H54 (cell line): ENCODE measurements at places on chromosomes 3 and 15.

GRCh38 chr15:92495446-92495845 is 101.8 kb downstream of the ST8SIA2 start:
- no peak for DNase-seq

DNA sequence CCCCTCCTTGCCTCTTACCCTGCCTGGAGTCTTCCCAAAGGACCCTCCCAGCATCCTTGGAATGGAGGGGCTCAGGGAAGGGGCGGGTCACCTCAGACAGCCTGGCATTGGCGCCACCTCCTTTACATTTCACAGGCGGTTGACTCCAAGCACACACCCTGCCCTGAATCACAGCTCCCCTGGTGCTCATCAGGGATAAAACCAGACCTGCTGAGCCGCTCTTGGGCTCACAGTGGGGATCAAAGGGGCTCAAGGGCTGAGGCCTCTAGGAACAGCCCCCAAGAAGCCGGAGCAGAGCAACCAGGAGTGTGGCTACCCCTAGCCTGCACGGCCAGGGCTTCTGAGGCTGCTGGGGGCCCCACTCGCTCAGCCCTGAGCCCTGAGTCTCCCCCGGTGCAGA is 16.6 kb downstream of the LINGO1 start:
- no peak for DNase-seq

DNA sequence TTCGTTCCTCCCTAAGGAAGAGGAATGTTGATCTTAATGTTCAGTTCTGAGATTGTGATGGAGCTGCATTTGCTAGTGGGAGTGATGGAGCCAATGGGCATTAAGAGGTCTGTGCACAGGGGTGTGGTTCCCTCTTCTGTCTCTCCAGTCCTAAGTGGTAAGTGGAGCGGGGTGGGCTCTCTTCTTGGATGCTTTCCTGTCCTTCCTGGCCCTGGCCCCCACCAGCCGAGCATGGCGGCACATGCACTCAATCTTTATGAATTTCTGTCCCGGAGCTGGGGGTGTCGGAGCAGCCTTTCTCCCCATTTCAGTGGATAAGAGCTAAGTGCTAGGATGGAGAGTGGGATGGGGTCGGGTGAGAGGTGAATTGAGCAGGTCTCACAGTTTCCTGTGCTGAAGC is 37.6 kb upstream of the ADCY5 start:
- DNase-seq, result no peak

DNA sequence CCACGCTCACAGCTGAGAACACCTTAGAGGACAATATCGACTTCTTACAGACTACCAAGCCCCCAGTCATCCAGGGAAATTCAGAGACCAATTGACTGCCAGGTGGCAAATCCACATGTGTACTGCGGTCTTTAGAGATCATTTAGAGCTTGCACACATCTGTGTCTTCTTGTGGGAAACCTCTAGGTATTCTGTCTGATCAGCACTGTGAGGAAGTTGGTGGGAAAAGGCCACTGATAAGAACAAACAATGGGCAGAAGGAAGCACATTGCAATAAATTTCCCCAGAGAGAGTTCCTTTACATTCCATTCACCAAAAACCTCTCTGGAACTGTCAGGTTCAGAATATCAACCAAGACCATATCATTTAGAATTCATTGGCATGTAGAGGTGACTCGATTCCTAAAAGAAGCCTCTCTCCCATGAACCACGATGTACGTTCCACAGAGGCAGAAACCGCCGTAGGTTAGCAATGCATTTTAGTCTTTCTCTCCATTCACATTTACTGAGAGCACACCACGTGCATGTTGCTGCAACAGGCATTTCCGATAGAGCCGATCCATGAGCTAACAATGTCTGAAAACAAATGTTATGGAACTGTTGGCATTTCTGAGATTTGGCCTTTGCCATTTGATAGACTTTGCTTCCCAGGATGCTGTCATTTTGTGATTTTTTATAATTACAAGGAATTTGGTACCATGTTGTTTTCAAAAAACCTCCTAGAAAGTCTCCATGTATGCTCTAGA is 287.3 kb upstream of the TPRG1 start:
- DNase-seq, result no peak

DNA sequence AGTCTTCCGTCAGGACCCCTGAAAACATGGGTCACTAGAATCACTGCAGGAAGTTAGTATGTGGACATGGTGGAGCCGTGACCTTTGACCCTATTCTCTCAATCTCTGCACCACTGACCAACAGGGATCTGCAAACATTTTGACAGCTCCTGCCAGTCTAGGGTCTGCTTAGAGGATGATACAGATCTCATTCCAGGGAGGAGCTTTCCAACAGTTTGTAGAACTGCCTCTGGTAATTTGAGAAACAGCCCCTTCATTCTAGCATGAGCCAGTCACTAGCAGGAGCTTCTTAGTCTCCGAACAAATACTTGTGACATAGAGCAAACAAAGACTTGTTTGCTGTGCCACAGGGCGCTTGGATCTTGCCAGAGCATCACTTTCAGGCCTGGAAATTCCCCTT is 270.3 kb upstream of the CFAP20DC start:
- no peak for DNase-seq

DNA sequence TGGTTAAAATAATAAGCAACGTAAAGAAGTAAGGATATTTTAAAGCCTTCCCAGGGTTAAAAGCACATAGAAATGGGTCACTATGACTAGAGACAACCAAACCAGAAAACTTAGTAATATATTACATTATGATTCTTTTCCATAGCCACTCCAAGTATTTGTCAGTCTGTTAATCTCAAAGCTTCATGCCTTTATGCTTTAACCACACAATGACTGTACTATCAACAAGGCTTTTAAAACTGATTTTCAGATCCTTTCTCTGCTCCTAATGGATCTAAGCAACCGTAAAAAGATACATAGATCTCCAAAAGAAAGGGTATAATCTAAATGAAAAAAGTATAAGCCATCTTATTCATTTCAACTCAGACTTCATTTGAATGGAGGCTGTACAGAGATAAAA is 14.4 kb downstream of the SECISBP2L start:
- DNase-seq, result no peak

DNA sequence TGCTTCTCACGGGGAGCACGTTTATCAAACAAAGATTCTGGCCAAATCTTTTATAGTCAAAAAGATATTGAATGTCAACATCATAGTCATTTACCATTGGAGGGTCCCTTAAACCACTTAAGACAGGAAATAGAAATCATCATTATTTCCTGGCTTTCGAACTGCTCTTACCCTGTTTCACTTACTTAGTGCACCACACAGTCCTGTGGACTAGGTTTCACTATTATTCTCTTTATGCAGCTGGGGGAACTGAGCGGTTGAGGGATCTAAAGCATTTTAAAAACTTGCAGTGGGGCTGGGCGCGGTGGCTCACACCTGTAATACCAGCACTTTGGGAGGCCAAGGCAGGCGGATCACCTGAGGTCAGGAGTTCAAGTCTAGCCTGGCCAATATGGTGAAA is 13.7 kb upstream of the TPRG1 start:
- no peak for DNase-seq

DNA sequence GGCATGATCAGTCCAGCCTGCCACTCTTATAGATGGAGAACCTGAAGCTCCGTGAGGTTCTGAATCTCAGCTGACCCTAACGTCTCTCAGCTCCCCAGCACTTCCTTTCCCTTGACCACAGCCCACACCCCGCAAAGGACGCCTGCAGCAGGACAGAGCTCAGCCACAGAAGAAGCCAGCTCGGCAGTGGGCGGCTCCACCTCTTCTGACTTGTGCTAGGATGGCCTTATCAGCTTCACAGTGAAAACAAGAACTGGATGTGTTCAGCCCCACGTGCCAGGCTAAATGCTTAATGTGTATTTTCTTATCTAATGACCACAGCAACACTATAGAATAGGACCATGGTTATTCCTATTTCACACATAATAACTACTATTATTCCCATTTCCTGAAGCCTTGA is 127.6 kb downstream of the ARNT2 start:
- no peak for DNase-seq

DNA sequence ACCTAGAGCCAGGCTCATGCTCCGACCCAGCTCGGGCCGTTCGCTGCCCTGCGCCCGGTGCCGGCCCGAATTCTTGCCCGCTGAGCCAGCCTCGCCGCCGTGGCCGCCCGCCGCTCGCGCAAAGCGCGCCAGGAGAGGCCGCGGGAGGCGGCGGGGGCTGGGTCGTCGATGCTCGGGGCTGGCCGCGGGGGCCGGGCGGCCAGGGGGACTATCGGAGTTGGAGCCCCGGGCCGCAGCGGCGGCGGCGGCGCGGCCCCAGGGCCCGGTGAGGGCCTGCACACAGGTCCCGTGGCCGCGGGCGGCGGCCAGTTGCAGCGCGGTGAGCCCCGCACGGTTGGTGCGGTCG is 1.1 kb downstream of the ANKRD63 start:
- DNase-seq, result no peak

DNA sequence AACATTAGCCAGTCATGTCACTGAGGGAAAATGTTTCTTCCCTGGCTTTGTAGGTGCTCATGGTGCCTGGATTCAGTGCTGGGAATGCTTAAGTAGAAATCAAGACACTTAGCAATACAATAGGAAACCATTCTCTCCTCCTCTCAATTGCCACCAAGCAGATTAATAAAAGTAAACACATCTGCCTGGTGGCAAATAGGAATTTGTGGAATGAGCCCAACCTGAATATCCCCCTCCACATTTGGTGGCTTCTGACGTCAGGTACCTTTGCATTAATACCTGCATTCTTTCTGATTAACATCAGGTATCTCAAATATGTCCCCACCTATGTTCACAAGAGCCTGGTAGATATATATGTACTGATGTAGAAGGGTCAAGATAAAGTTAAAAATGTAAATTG is 42.7 kb downstream of the PPP2R3A start:
- DNase-seq, result no peak
